ENCODE measurements at places on chromosomes 5 and 9.

GRCh38 chr5:100889896-100890295 lies 13.2 kb downstream of the ST8SIA4 start:
- no peak for DNase-seq

GRCh38 chr9:108150736-108151586 lies 661.4 kb upstream of the KLF4 start:
- DNase-seq = peak; percentile 87

GRCh38 chr5:76483433-76483832 lies 80.3 kb downstream of the IQGAP2 start:
- DNase-seq = no peak

DNA sequence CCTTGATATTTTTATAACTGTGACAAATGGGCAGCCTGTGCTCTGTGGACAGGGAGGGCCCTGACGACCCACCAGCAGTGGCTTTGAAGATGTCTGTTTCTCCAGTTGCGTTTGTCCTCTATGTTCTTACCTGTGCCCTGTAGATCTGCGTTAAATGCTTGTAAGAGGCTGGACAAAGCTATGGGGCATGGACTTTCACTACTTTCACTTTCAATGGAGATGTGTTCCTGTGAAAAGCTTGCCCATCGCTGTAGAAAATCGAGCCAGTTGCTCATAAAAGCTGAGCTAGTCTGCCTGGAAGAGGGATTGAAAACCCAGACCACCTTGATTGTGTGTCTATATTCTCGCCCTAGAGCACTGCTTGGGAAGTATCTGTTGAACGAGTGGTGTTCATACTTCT lies 74.1 kb downstream of the PSAT1 start:
- no peak for DNase-seq

- DNase-seq = peak; percentile 84
Measured at GRCh38 chr9:130765137-130766020, 69.7 kb upstream of the ABL1 start.

GRCh38 chr9:76630916-76631315 lies 133.3 kb upstream of the PCA3 start:
- no peak for DNase-seq

DNA sequence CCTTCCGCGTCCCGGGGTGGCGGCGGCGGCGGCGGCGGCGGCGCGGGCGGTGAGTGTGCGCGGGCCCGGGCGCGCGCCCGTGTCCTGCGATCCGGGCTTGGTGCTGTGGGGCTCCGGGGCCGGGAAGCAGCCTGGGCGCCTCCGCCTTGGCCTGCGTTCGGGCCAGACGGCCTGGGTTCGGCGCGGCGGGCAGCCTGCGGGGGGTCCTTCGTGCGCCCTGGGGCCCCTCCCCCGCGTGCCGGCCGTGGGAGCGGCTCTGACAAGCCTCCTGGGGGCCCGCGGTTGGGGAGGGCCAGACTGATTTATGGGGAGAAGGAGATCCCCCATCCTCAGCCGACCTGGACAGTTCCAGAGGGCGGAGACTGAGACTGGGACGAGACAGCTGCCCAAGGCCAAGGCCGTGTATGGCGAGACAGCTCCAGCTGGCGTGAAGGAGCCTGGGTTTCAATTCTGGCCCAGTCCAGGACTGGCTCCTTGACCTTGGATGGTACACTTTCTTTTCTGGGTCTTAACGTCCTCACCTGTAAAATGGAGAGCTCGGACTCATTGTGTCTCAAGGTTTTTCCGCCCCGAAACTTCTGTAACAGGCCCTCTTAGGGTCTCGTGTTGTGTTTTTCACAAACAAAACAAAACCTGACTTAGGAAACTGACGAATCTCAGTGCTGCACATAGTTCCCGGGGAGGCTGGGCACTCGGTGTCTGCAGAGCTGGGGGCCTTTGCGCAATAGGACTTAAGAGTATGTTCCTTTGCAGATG lies 603 bp downstream of the TMEM268 start:
- DNase-seq = peak; percentile 44

DNA sequence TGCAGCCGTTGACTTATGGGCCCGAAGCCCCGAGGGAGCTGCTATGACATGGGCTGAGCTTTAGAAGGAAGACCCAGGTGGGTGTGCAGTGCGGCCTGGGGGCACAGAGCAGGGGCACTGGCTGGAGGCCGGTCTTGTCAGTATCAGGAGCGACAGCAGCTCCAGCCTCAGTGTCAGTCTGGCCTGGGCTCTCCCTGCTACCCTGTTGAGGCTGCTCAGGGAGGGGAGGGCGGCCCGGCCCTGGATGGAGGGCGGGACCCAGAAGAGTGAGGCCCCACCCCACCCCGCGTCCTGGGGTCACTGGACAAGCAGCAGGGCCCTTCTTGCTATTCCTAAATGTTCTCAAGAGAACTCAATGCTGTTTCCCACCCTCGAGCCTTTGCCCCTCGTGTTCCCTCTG lies 18.0 kb downstream of the GFI1B start:
- DNase-seq = no peak

DNA sequence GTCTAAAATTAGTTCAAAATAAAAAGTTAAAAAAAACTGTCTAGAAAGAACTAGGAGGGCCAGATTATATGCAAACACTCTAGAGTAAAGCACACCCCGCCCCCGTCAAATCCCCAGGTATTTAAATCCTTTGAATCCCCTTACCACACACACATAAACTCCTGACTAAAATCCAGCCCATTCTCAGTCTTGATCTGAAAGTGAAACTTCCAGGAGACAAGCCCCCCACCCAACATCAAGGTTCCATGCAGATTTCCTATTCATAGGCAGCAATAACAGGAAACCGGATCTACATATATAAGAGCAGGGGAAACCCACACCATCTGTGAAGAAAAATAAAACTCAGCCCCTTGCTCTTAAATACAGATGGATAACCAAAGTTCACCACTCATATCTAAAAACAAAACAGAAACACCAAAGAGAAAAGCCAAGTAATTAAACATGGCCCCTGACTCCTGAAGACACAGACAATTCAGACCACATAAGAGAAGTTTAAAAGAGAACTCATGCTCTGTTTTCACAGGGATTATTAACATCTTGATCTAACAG lies 42.3 kb downstream of the MARCHF3 start:
- no peak for DNase-seq

DNA sequence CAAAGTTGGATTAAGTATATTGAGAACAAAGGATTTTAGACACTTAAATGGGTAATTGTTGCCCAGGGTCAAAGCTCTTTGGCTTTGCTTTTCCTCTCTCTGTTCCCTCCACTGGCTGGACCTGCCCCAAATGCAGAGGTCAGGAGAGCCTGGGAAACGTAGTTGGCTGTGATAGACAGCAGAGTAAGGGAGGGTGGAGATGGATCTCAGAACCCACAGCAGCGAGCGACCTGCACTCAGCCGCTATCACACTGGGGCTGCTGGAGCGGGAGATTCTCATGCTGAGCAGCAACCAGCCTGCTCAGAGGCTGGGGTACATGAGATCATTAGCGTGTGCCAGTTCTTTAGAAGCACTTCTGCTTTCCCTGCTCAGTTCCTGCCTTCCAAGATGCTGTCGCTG lies 71.8 kb upstream of the TTC23L start:
- DNase-seq = no peak

DNA sequence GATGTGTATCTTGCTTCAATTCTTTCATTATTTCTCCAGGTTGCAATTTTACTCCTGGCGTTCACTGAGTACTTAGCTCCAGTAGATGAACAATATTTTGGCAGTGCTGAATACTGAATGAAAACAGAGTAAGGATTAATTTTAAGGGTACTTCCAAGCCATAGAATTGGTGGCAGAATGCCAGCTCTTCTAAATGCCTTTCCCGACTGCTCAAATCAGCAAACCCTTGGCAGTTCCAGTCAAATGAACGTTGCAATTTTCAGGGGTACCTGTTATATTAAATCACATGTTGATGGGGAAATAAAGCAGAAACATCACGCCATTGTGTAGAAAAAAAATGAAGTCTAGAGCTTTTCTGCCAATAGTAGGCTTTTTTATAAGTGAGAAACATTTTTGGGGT lies 282.4 kb upstream of the RPS23 start:
- DNase-seq = no peak

DNA sequence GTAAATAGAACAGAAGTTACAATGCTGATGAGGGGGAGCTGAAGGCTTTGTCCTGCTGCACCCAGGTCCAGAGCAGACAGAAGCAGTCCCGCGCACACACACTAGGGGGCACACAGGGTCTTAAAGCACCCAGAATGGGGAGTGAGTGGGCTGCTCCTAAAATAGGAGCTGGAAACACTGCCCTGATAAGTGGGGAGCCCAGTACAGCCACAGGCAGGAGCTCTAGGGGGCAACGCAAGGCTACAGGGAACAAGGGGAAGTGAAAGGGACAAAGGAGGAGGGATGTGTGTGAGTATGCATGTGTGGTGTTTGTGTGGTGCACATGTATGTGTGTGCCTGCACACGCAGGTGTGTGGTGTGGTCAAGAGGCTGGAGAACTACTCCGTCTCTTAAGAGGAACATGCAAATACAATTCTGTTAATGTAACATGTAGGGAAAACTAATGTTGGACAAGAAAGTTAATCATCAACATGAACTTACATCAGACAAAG lies 191.5 kb downstream of the ROR2 start:
- peak; percentile 31 for DNase-seq

GRCh38 chr9:137320555-137321384 lies 18.7 kb upstream of the NRARP start:
- DNase-seq = no peak

DNA sequence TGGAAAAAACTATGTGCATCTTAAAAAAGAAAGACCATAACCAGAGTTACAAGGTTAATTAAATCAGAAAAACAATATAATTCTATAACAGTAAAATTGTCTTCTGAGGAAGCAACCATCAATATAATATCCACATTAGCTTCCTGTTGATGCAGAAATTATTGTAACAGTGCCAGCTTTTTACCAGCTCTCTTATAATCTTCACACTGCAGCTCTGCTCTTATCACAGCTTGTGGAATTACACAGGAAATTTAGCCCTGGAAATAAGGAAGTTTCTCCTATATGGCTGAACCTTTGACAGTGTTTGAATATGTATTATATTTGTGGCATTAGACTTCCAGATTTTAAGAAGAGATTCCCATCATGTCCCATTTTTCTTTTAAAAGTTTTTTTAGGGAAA lies 49.1 kb upstream of the TEK start:
- DNase-seq = no peak

- DNase-seq = no peak
Measured at GRCh38 chr5:108578791-108579190, 168.9 kb upstream of the FER start.

GRCh38 chr5:143172739-143173138 lies 230.7 kb downstream of the NR3C1 start:
- DNase-seq = no peak

- no peak for DNase-seq
Measured at GRCh38 chr5:126987271-126987899, 43.0 kb downstream of the MARCHF3 start.

DNA sequence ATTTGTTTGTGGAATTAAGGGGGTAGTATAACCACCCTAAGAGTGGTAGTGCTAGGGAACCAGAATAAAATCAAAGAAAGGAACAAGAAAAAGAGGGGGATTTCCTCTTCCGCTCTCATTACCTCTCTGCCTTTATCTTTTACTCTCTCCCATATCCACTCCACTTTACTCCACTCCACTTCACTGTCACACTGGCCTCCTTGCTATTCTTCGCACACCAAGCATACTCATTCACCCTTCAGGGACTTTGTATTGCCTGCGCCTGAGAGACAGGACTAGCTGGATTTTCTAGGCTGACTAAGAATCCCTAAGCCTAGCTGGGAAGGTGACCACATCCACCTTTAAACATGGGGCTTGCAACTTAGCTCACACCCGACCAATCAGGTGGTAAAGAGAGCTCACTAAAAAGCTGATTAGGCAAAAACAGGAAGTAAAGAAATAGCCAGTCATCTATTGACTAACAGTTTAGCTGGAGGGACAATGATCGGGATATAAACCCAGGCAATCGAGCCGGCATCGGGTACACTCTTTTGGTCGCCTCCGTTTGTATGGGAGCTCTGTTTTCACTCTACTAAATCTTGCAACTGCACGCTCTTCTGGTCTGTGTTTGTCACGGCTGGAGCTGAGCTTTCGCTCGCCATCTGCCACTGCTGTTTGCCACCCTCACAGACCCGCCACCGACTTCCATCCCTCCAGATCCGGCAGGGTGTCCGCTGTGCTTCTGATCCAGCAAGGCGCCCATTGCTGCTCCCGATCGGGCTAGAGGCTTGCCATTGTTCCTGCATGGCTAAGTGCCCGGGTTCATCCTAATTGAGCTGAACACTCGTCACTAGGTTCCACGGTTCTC lies 121.8 kb downstream of the FAM170A start:
- DNase-seq = no peak

All from HT1080 (cell line).